PC-9 (cell line): ENCODE measurements at places on chromosomes 6 and 20. TPM values are rescaled to one million over a fixed set of nuclear protein-coding genes. Genes with fewer than 3 reads are reported as not detected.
A peak's percentile ranks its signal among the peaks of the same experiment; 100 is the strongest.

DNA sequence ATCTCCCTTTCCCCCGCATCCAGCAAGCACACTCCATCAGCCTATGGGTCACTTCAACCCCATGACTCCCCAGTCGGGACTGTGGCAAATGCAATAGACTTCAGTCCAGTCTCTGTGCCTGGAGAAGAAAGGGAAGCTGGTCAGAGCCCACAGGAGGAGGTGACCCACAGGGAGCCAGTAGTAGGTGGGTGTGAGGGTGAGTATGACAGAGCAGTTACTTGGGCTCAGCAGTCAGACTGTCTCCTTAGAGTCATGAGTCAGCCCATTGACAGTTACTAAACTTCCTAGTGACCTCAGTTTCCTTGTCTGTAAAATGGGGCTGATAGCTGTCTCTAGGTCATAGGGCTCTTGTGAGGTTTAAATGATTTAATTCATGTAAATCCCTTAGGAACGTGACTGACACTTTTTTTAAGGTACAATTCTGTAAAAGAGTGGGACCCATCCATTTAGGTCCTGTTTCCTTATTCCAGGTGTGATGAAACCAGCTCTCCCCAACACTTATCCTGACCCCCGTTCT lies 33.9 kb upstream of the HLA-C start:
- H3K36me3 ChIP-seq: no peaks in the 10 kb centered on the region
- no peak overlapping the region for H3K27ac ChIP-seq
- H3K4me1 ChIP-seq: no peaks in the 10 kb centered on the region
- H3K27me3 ChIP-seq: peaks cover 29% of the 10 kb centered on the region
- H3K4me3 ChIP-seq: no peak overlapping the region

- peak; percentile 47 for DNase-seq
- peaks cover 59% of the 10 kb centered on the region for H3K4me1 ChIP-seq
- no peak overlapping the region for H3K4me3 ChIP-seq
Measured at GRCh38 chr20:36098364-36098763, 56.2 kb upstream of the EPB41L1 start.

GRCh38 chr6:96841345-96841744 lies 4.1 kb upstream of the GPR63 start:
- H3K4me3 ChIP-seq: no peak overlapping the region
- no peak overlapping the region for H3K27ac ChIP-seq
- H3K27me3 ChIP-seq: no peaks in the 10 kb centered on the region; the same call in 1 of the 2 replicates
- DNase-seq: no peak
- peaks cover 2% of the 10 kb centered on the region for H3K4me1 ChIP-seq

PACRG gene
- total RNA-seq: not detected in 2 replicates

TMEM244 gene
- total RNA-seq: not detected in 2 replicates

APOM gene
- 2.7 and 2.9 TPM in 2 replicates for total RNA-seq
